ENCODE measurements at places on chromosomes 5 and 9. TPM values are rescaled to one million over a fixed set of nuclear protein-coding genes. Genes with fewer than 3 reads are reported as not detected.

DNA sequence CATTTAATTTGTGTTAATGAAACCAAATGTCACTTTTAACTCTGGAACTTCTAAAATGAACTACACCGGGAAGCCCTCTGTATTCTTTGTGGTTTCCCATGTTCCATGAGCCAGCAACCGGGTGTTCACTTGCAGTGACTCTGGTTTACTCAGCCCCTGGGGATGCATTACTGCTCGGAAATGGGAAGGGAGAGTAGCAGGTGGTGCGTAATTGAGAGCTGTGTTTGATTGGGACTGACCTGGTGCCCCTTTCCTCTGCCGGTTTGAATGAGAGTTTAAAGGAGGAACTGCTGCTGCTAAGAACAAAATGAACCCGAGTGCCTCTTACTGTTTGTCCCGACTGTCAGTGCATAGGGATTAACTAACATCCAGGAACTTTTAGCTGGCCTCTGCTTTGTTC is 100.1 kb upstream of the DHFR start:
- no peak for DNase-seq

DNA sequence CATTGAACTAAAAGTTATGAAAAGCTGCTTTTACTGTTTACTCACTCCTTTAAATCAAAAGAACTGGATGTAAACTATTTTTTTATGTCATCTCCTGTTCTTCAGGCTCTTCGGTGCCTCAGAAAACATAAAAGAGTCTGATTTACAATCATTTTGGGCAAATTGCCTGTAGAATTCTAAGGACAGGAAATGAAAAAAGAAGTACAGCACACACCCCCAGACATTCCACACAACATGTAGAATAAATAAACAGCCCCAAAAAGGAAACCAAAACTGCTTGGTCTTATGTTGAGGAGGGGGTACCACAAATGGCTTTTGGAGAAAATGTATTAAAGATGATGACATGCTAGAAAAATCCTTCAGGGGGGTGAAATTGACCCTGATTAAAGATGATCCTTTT is 57.2 kb downstream of the ITGA1 start:
- DNase-seq = no peak

The TAF9 gene
- total RNA-seq = 55.3 TPM

GRCh38 chr5:54194318-54194717 is 116.1 kb downstream of the ARL15 start:
- DNase-seq = no peak

DNA sequence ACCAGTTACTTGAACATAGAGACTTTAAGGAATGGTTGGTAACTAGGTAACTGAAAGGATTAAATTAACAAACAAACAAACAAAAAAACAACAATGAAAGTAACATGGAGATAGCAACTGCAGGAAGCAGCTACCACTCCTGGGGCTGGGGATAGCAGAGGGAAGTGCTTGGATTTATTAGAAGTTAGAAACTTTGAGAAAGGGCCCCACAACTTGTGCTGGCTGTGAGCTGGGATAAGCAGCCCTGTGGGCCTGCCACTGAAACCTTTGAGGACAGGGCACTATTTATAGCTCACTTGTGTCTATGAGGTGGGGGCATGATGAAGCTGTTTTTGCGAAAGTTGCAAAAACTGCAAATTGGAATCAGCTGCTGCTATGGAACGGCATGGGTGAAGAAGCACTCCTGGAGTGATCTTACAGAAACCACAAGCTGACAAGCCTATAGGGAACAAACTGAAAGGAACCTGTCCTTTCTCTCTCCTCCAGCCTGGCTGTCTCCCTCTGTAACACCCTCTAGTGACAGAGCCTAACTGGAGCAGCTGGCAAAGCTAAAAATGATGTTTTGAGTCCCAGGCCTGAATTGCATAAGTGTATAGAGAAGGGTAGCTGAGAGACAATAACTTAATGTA is 91.4 kb upstream of the RANBP6 start:
- DNase-seq = no peak

DNA sequence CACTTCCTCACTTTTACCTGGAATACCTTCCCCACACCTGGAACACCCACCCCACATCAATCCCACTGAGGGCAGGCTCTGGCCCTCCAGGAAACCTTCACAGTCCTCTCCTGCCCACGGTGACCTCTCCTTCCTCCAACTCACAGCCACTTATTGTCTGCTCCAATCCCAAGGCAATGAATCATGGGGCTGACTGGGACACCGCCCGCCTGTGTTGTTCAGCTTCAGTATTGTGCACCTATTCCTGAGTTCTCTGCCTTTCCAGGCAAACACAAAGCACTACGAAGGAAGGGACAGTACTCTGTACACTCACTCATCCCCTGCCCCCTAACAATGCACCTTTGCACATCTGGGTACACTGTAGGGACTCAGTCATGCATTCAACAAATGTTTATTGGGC is 7.3 kb downstream of the PCDH1 start:
- DNase-seq = no peak

DNA sequence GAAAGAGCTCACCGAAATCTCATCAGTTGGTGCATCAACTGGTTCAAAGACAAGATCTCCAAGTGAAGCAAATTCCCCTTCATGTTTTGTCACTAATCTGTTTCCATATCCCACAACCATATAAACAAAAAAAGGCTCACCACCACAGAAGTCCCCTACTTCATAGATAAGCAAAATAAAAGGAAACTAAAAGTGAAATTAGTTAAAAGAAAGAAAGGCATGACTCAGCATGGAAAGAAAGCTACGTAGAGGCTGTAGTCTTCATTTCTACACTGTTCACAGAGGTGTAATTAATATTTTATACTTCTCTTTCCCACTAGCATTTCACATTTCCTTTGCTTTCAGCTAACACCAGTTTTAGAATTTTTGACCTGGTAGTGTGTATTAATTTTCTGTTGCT is 208.0 kb downstream of the CYLC2 start:
- DNase-seq = no peak

The EPB41L4A gene
- total RNA-seq = 10.8 TPM

The BHMT2 gene
- not detected for total RNA-seq

DNA sequence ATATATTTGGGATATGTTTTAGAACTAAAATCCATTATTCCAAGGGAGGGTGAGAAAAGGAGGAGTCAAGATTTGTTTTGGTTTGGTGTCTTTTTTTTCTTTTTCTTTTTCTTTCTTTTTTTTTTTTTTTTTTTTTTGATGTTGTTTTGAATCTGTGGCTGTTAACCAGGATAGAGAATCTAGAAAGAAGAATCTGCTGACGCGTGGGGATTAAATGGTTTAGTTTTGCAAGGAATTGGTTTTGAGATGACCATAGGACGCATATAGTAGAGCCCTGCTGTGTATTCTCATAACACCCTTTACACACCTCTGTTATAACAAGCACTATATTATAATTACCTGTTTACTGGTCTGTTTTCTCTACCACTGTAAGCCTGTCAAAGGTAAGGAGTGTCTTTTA is 9.4 kb downstream of the RABGAP1 start:
- no peak for DNase-seq

The IL13 gene
- not detected for total RNA-seq

The ZNF367 gene
- total RNA-seq = 15.4 TPM

The SH3GLB2 gene
- total RNA-seq = 76.1 TPM

DNA sequence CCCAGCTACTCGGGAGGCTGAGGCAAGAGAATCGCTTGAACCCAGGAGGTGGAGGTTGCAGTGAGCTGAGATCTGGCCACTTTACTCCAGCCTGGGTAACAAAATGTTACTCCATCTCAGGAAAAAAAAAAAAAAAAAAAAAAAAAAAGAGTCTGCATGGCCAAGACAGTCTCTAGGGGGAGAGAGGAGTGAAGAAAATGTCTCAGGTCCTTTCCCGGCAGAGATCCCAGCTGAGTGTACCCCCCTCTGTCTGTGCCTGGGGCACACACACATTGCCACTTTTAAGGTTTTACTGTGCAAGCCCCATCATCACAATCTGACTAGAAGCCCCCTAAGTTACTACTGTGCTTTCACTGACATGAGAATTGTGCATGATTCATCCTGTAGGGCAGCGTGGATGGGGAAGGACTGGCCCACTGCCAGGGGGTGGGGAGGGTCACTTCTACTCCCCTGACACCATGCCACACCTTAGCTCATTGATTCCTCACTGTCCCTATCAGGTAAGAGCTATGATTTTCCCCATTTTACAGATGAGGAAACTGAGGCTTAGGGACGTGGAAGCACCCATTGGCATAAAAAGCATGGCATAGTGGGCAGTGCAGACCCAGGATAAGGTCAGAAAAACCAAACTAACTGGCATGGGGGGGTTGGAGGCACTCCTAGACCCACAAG is 102.3 kb upstream of the LARP1 start:
- DNase-seq = no peak

Measured in neural crest cell (in vitro differentiated cells).